ENCODE measurements at places on chromosomes 1 and 21.

GRCh38 chr1:147794570-147794969, 34.2 kb upstream of the GJA5 start:
- DNase-seq, result no peak

DNA sequence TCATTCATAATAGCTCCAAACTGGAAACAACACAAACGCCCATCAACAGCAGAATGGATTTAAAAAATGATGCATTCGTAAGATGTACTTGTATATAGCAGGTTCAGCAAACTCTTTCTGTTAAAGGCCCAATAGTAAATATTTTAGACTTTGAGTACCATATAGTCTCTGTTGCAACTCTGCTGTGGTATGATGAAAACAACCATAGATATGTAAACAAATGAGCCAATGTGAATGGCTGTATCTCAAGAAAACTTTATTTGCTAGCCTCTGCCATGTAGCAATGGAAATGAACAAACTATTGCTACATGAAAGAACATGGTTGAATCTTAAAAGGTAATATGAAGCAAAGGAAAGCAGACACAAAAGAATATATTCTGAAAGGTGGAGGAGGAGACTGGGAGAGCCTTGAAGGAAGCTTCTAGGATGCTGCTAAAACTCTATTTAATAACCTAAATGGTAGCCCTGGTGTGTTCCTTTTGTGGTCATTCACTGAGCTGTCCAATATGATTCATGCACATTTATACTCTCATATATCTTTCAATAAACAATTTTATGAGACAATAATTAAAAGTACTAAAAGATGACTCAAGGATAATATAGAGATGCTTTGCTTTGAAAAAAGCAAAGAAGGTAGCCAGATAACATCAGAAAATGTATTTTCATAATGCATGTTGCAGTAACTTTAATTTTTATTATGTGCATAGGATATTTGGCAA, 29.1 kb upstream of the FMO3 start:
- DNase-seq, result no peak

- no peak for DNase-seq
These were observed 157.8 kb upstream of the DPYD start for GRCh38 chr1:98078596-98078995.

GRCh38 chr1:181779343-181779742, 282.2 kb downstream of the ZNF648 start:
- DNase-seq, result no peak

DNA sequence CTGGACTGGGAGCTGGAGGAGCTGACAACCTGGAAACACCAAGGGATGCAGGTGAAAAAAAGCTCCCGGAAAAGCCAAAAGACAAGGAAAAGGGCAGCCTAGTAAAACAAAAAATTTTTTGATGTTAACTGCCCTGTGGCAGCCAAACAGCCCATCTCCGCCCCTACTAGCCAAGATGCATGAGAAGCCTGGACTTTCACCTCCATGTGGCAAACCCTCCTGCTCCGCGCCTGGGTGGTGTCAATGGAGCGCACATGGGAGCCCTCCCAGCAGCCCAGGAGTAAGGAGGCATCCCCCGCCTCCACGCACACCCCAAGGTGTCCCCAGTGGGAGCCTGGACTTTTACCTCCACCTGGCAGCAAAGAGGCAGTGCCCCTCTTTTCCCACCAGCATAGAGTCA, 30.5 kb downstream of the LEMD1 start:
- DNase-seq, result no peak

- DNase-seq, result no peak
These were observed 701.2 kb upstream of the PTBP2 start for GRCh38 chr1:96020378-96020777.

- DNase-seq, result no peak
These were observed 94.6 kb downstream of the IGSF21 start for GRCh38 chr1:18201997-18202719.

GRCh38 chr1:93753791-93754763, 72.4 kb upstream of the BCAR3 start:
- DNase-seq, result no peak

GRCh38 chr1:114718661-114719423, 2.3 kb upstream of the NRAS start:
- DNase-seq, result no peak

- no peak for DNase-seq
These were observed 5.0 kb upstream of the PLA2G2C start for GRCh38 chr1:20191266-20191825.

DNA sequence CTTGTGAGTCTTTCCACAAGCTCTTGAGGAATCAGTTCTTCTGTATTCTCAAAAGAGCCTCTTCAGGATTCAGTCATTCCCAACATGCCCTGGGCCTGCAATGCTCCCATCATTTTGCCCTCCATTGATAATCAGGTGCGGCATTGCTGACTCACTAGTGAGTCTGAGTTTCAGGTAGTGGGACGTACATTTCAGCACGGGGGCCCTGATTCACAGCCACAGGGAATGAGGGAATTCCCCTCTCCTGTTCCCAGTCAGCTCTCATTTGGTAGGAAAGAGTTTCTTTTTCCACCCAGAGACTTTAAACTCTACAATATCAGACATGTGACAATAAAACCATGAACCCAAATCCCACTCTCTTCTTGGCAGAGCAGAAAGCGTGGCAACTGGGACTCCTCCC, 3.7 kb upstream of the IRF6 start:
- DNase-seq, result no peak

- DNase-seq, result no peak
These were observed 101.1 kb downstream of the KAZN start for GRCh38 chr1:14699620-14700019.

- DNase-seq, result no peak
These were observed 1.1 kb downstream of the SLC27A3 start for GRCh38 chr1:153776352-153776751.

DNA sequence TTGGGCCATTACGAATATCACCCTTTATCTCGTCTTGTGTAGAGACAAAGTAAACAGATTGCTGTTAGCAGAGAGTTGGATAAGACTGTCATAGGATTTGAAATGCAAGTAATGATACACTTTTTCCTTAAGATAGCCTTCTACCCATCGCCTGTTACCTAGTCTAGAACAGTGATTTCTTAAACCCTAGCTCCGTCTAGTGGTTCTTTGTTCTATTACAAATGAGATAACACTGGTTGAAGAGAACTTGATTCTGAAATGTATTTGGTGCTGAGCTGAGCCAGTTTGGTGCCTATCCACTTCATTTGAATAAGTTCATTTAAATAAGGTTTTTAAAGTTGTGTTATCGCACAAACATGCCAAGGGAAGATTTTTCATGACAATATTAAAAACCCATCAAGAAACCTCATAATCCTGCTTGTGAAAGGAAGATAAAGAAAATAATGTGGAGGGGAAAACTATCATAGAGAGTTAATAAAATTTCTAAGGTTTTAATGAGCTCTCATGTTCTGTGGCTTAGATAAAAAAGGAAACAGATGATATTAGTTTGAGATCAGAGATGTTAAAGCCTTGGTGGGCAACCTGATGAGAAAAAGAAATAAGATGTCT, 1.5 kb upstream of the KCNH1 start:
- DNase-seq, result no peak

DNA sequence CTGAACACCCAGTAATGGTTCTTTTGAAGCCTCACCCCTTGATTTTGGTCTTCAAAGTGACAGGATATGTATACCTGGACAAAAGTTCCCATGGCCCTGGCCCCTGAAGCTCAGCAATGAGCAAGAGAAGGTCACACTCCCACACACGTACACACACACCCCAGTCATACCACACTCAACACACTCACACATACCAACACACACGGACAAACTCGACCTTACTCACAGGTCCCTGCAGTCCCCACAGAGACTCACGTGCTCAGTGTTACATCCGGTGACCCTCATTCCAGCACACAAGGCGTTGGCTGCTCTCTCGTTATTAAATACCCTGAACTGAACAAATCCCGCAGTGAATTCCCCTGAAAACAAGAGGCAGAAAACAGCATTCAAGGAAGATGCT, 5.9 kb downstream of the ITLN1 start:
- DNase-seq, result no peak

DNA sequence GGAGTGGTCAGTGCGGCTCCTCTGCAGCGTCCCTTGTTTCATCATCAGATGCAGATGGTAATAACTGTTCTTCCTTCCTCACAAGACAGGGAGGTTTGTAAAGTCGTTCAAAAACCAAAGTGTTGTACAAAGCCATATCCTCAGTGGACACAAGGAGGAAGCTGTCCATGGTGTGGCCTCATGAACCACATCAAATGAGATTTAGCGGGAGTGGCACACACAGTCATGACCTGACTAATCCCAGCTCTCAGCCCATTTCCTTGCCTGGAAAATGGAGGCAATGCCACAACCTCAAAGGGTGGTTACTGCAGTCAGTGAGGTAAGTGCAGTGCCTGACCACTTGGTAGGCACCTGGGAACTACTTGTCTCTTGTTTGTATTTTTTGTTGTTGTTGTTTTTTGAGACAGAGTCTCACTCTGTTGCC, 13.4 kb downstream of the ENTREP3 start:
- DNase-seq, result no peak

DNA sequence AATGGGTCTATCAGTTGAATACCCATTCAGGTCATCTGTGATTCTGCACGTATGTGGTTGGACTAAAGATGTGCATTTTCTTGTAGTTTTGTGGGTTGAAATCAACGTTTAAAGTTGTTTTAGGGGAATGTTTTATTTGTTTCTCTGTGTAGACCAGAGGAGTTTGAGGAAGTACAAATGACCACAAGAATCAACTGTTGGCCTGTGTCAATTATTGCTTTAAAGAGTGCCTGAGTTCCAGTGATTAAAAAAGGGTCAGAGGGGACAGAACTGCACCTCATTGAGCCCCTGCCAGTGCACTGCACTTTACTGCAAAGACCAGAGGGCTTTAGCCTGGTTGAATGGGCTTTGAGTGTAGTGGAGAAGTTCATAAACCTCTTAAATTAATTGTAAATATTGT, 190.3 kb downstream of the VPS13D start:
- DNase-seq, result no peak

- no peak for DNase-seq
These were observed 297.2 kb upstream of the PLXNA2 start for GRCh38 chr1:208541225-208541855.

- no peak for DNase-seq
These were observed 80.2 kb downstream of the RABGAP1L start for GRCh38 chr1:174239541-174239940.

- no peak for DNase-seq
These were observed 29.3 kb downstream of the NUP133 start for GRCh38 chr1:229478852-229479251.

- no peak for DNase-seq
These were observed 56.9 kb downstream of the ENAH start for GRCh38 chr1:225595974-225596551.

DNA sequence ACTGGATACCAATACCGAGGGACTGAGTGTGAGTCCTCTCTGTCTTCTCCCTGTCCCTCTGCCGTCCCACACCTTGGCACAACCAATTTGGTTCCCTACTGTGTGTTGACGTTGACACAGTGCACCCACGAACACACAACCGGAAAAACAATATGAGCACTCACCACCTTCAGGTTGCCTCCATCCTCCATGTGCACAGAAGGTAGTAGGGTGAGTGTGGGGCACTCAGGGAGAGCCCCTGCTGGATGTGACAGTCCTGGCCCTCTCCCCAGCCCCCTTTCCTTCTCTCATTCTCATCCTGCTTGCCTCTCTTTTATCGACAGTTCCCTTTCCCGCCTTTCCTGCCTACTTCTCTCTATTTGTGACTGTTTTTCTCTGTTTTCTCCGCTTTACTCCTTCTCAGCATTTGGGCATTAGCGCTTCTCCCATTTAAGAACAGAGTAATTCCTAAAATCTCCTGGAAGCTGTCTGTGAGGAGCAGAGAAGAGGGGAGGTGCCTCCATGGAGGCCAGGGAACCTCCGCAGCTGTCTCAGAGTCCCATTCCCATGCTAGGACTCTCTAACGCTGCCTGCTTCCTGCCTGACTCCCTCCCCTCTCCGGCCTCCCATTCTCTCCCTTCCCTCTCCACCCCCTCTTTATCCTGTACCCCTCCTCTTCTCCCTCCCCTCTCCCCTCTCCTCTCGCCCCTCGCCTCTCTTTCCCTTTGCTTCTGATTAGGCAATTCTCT, 16.4 kb downstream of the CADM3 start:
- DNase-seq, result no peak

DNA sequence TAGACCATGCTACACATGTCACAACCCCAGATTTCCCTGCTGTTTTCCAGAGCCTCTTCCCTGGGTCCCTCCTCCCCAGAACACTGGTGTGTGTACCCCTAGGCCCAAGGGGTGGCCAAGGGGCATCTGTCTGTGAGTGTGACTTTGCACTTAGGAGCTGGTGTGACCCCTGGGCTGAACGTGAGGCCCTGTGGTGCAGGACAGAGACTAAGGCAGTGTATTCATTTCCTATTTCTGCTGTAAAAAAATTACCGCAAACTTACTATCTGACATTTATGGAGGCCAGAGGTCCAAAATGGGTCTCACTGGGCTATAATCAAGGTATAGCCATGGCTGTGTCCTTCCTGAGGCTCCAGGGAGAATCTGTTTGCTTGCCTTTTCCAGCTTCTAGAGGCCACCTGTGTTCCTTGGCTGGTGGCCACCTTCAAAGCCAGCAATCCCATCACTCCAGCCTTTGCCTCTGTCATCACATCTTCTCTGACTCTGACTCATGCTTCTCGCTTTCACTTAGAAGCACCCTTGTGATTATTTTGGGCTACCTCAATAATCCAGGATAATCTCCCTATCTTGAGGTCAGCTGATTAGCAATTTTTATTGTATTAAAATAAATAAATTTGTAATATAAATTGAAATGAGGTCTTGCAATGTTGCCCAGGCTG, 24.0 kb upstream of the ELOA start:
- DNase-seq, result no peak

DNA sequence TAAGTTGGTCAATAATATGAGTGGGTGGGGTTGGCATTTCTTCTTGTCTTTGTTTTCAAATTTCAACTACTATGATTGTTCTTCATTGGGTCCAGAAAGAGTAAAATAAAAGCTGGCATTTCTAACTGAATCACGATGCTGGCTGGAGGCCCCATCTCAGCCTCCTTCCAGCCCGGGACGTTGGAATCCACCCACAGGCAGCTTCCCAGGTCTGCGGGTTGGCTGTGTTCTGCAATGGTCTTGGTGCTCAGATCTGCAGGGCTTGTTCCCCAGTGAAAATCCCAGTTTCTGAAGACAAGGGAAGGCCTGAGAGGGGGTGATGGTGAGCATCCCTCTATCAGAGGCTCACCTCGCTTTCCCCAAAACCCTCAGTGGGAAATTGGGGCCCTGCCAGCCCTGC, 54.7 kb upstream of the ARHGEF16 start:
- no peak for DNase-seq

DNA sequence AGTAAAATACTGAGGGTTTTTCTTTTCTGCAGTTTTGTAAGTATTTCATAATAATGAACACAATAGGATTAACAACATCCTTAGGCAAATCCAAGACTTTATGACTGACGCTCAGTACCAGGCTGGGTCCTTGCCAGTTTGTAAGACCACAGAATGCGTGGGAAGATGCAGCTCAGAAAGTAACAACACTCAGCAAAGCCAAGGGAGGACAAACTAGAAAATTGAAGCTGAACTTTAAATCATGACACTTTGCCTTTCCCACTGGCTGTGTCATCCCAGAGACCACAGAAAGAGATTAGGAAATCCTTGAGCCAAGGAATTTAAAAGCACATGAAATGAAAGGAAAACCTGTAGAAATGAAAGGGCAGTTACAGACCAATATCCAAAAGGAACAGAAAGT, 426.3 kb upstream of the CHRM3 start:
- no peak for DNase-seq

- no peak for DNase-seq
These were observed 7.6 kb downstream of the RNU1-2 start for GRCh38 chr1:16903458-16903796.

GRCh38 chr1:25743164-25744139, 56.5 kb upstream of the SELENON start:
- DNase-seq, result peak; percentile 71

Data from omental fat pad (tissue), 4 donors.